Motor neuron (in vitro differentiated cells): ENCODE measurements at places on chromosomes 3 and 15. TPM values are rescaled to one million over a fixed set of nuclear protein-coding genes. Genes with fewer than 3 reads are reported as not detected.

DNA sequence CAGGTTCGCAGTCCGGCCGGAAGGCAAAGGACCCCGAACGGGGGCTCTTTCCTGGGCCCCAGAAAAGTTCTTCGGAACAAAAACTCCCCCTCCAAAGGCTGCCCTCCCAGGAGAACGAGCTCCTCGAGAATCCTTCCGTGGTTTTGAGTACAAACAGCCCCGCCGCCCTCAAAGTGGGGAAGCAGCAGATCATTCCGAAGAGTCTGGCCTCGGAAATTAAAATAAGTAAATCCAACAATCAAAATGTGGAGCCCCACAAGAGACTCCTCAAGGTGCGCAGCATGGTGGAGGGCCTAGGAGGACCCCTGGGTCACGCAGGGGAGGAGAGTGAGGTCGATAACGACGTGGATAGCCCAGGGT lies 1.3 kb downstream of the ARHGEF26 start:
- ATAC-seq: no peak

- ATAC-seq: no peak
These were observed 307.1 kb downstream of the VPS13C start for GRCh38 chr15:61753018-61753710.

DNA sequence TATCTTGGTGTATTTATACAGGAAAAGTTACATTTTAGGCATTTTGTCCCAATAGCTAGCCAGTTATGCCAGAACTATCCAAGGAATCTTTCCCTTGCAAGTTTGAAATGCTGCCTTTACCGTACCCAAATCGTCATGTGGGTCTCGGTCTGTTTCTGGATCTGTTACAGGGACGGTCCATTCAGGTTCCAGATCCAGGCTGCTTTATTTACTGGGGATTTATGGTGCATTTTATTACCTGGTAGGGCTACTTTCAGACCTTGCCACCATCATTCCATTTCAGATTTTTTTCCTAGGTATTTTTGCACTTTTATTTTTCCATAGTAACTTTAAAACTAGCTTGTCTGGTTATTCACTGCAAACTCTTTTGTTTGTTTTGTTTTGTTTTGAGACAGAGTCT lies 186.5 kb downstream of the NSMCE3 start:
- no peak for ATAC-seq

- ATAC-seq: no peak
These were observed 450.3 kb upstream of the THRB start for GRCh38 chr3:24944805-24945520.

DNA sequence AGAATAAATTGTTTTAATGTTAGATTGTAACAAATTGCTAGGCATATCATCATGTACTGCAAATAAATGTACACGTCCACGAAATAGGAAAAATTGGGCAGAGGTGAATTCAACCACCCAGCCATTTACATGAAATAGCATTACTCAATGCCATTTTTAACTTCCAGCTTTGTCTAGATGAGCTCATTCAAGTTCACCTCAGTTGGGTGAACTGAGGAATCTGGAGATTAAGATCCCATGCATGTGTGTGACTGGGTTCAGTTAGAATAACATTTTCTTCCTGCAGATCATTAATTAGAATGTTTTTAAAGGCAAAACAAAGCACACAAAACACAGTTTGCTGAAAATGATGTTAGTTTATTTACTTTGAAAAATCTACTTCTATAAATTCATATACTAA lies 767.8 kb upstream of the GOLIM4 start:
- ATAC-seq: no peak

DNA sequence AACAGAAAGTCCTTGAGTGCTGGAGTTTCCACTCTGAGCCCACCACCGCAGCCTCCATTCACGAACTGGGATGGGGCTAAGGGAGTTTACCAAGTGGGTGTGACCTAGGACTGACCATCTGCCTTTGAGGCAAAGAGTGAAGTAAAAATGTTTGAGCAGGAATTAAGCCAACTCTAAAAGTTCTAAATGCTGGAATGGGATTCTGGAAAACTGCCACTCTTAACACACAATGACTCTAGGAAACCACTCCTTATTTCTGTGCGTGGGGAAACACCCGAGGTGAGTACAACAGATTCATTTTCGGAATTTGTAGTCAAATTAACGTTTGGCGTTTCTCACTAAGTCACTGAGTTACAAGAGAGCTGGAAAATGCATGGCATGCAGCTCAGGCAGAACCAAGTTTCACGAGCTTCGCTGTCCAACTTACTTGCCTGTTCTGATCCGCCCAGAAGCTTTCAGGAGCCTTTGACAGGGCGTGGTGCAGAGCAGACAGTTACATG lies 31.6 kb downstream of the ISL2 start:
- no peak for ATAC-seq

DNA sequence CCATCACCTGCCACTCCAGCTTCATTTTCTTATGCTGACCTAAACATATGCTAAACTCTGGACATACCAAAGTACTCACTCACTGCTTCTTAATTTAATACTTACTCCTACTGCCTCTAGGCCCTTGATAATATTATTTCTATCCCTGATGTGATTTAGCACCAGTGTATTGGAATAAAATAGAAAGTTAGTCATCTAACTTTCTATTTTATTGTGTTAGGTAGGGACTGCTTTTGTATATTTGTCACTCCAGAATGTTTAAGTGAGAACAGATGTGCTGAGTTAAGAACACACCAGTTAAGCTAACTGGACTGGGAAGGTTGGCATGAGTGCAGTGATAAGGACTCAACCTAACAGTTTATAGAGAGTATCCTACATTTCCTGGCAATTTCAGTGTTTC lies 6.5 kb upstream of the CLDN16 start:
- ATAC-seq: no peak

GRCh38 chr15:21261965-21262850 lies 178.1 kb downstream of the POTEB3 start:
- ATAC-seq: no peak

- ATAC-seq: no peak
These were observed 57.9 kb downstream of the RPLP1 start for GRCh38 chr15:69510556-69510955.

Gene C3orf49
- 0.66 and 1.2 TPM in 2 replicates for total RNA-seq

Gene MEX3B
- total RNA-seq: 58.4 and 58.8 TPM in 2 replicates

Gene ANKRD63
- total RNA-seq: not detected in 2 replicates

Gene TM4SF18
- 1.0 TPM in 1 of 2 replicates, not detected in the other for total RNA-seq

Gene UBAP1L
- 5.4 and 5.6 TPM in 2 replicates for total RNA-seq

Gene GPR160
- total RNA-seq: 1.9 and 2.0 TPM in 2 replicates
